Caki2 (cell line): ENCODE measurements at places on chromosomes 1 and 21. TPM values are rescaled to one million over a fixed set of nuclear protein-coding genes. Genes with fewer than 3 reads are reported as not detected.

The ESRRG gene
- 0.70 and 1.2 TPM in 2 replicates for total RNA-seq

The AMY1A gene
- not detected in 2 replicates for total RNA-seq

The INSRR gene
- total RNA-seq = 0.03 TPM in 1 of 2 replicates, not detected in the other

The FAM229A gene
- total RNA-seq = not detected in 2 replicates

The RAB7B gene
- total RNA-seq = 1.1 and 1.4 TPM in 2 replicates

DNA sequence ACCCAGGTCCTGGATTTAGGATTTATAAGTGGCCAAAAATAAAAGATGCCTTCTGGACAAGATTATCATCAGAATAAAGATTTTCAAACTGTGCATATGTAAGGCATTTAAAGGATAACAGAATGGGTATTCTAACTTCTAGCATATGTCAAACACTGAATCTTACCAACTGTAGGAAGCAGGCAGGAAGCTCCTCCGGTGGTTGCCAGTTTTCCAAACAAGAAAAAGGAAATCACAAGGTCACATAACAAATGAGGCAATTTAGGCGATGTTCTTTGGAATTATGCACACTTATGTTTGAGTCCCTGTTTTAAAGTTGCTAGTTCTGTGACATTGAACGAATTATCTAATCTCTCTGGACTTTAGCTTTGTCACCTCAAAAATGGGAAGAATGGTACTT lies 48.9 kb downstream of the ATP6V1G3 start:
- DNase-seq = no peak

DNA sequence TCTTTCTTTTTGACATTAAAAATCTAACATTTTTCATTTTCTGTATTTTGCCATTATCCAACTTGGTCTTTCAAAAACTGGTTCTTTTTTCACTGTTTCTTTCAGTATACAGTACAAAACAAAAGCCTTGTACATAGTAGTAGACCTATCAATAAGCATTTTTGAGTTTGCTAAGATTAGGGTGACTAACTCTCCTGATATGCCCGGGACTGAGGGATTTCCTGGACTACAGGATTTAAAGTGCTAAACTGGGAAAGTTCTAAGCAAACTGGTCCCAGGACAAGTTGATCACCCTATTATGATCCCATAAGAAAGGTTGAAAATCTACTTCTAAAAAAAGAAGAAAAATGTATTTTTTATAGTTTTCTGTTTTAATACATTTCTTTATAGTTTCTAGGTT lies 120.9 kb downstream of the USP25 start:
- no peak for DNase-seq

DNA sequence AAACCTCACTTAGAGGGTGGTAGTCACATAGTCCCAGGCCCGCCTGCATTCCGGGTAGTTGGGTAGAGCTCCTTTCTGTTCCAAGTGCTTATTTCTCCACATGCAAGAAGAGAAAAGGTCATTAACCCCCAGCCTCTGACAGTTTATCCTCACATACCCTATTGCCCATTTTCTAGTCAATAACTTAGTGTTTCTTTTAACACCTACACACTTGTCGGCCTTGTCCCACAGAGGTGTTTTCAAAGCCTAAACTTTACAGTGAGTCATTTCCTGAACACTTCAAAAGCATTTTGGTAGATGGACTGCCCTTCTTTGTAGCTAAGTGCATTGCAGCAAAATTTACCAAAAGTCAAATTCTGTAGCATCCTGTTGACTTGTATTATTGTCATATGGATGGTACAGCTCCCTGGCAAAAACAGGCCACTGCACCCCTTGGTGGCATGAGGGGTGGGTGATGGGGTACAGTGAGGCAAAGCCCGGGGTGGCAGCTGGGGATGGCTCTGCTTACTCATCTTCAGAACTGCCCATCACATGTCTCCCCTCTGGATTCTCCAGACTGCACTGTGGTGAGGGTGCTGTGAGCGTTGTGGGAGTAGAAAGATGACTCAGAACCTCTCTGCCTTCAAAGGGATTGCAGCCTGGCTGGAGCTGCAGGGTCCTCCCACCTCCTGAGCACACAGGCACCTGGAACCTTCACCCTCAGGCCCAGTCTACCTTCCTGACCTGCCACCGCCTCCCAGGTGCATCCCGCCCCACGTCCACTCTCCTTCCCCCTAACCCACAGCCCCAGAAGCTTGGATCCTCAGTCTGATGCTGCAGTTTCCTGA lies 45.8 kb upstream of the DMRTB1 start:
- peak; percentile 53 for DNase-seq

DNA sequence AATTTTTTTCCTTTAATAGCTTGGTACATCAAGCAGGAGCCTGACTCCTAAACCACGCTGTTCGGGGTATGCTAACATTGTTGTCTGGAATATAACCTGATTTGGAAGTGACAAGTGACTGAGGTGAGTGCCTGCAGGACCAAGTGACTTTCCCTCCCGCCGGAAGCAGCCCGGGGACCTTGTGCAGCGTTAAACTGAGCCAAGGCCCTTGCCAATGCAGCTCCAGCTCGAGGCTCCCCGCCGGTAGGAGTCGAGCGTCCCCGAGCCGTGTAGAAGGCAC lies 716 bp upstream of the MTARC1 start:
- DNase-seq = no peak

- DNase-seq = no peak
Measured at GRCh38 chr1:27661412-27662075, 10.4 kb downstream of the IFI6 start.

DNA sequence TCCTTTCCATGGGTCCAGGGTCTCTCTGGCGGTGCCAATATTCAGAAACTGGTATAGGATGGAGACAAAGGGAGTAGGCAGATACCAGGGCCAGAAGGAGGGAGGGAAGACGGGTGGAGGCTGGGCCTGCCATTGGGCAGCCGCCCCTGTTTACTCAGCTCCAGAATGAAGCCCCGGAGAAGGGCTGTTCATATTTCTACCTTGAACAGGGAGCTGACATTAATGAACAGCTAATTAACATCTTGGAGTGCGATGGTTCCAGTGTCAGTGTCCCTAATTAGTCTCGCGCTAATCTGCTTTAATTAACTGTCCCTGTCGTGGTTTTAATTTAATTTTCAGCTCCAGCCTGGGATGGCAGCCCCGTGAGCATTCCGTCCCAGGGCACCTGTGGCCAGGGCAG lies 113.8 kb downstream of the EPHB2 start:
- no peak for DNase-seq

- DNase-seq = no peak
Measured at GRCh38 chr1:101463195-101463594, 226.4 kb downstream of the S1PR1 start.

DNA sequence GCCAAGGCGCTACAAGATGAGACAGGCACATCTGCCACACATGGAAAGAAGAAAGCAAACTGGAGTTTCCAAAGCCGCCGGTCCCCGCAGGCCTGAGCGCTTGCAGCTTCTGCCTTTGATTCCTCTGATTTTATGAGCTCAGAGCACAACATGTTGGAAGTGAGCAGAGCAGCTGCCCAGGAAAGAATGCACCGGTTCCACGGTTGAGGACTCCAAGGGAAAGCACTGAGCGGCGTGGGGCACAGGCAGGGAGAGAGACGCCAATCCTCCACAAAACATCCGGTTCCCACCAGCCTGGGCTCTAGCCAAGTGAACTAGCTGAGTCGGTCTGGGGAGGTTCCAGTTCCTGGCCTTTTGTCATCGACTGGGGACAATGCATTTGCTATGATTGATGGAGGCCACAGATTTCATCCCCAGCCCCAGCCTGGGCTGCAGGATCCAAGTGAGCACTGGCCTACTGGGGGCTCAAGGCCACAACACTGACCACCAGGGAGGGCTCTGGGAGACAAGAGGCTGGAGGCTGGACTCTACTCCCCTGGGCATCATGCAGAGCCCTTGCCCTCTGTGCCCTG lies 253.1 kb upstream of the IRF2BP2 start:
- peak; percentile 51 for DNase-seq

DNA sequence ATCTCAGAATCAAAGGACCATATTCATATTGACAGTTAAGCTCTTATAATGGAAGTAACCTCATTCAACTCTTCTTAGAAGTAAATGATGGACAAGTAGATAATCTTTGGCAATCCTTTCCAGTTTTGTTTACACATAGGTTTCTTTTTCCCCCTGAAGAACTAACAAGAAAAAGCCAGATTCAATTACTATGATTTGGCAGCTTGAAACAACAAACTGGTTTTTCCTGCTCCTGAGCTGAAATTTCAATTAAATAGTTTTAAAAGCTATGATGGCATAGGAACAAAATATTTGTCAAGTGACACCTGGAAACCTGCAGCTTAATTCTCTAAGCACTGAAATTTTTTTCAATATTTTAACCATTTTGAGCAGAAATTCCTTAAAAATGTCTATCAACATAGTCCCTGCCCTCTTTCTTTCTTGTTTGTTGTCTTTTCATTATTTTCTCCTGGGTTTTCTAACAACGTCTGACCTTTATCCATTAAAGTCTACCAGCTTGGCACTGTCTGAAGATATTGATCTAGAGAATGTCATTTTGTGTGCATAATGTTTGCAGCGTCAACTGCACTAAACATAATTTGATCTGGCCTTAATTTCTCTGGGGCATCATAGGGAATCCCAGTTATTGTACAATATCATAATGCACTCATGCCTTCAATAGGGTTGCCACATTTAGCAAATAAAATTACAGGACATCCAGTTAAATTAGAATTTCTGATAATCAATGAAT lies 4.0 kb upstream of the SLC35A3 start:
- DNase-seq = no peak
